ENCODE measurements at places on chromosomes 12 and 14. TPM values are rescaled to one million over a fixed set of nuclear protein-coding genes. Genes with fewer than 3 reads are reported as not detected.

GRCh38 chr14:104680806-104681688 is 8.4 kb upstream of the INF2 start:
- peak overlapping the region; percentile 79 for H3K27ac ChIP-seq
- peaks cover 5% of the 10 kb centered on the region for H3K27me3 ChIP-seq
- H3K4me1 ChIP-seq = peaks cover 16% of the 10 kb centered on the region
- DNase-seq = no peak
- H3K4me3 ChIP-seq = peak overlapping the region; percentile 60

DNA sequence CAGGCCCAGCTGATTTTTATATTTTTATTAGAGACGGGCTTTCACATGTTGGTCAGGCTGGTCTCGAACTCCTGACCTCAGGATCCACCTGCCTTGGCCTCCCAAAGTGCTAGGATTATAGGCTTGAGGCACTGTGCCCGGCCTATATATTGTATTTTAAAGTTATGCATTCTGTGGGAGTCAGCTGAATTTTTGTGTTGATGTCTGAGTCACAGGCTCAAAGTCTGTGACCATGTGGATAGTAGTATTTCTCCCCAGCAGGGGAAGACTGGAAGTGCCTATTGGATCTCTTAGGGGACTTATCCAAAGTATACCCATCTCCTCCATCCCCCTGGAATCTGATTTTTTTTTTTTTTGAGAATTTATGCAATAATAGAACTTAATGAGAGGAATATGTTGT is 43.8 kb upstream of the ATF1 start:
- H3K27me3 ChIP-seq = no peaks in the 10 kb centered on the region
- no peak for DNase-seq
- no peaks in the 10 kb centered on the region for H3K4me1 ChIP-seq
- H3K36me3 ChIP-seq = no peaks in the 10 kb centered on the region

GRCh38 chr14:103433916-103434563 is 48.8 kb downstream of the MARK3 start:
- H3K36me3 ChIP-seq = no peaks in the 10 kb centered on the region
- H3K4me1 ChIP-seq = peaks cover 4% of the 10 kb centered on the region
- DNase-seq = no peak
- H3K27me3 ChIP-seq = no peaks in the 10 kb centered on the region

DNA sequence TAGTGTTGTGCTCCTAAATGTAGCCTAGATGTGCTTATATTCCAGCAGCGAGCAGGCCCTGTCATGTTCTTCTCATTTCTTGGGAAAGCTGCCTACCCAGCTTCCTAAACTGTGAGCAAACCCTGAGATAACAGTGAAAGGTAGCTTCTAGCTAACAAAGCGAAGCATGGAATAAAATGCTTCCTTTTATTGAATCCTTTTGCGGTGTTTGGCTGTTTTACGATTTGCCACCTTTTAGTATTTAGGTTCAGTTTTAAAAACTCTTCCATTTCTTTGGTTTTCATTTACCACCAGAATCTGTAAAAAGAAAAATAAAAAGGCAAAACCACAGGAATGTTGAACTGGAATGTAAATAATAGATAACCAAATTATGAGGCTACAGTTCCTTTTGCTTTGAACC is 5.0 kb upstream of the PKP2 start:
- DNase-seq = no peak
- H3K27me3 ChIP-seq = peaks cover 2% of the 10 kb centered on the region
- H3K36me3 ChIP-seq = no peaks in the 10 kb centered on the region
- H3K4me3 ChIP-seq = no peak overlapping the region
- H3K27ac ChIP-seq = no peak overlapping the region

- H3K36me3 ChIP-seq = no peaks in the 10 kb centered on the region
- H3K4me3 ChIP-seq = no peak overlapping the region
- peak overlapping the region; percentile 41 for H3K27ac ChIP-seq
These were observed 364.5 kb downstream of the PDZRN4 start for GRCh38 chr12:41552588-41552987.

- DNase-seq = no peak
- H3K27ac ChIP-seq = no peak overlapping the region
- no peak overlapping the region for H3K4me3 ChIP-seq
- H3K4me1 ChIP-seq = no peaks in the 10 kb centered on the region
- H3K36me3 ChIP-seq = no peaks in the 10 kb centered on the region
- peaks cover 1% of the 10 kb centered on the region for H3K27me3 ChIP-seq
These were observed 73.8 kb upstream of the PTPRR start for GRCh38 chr12:70994217-70994788.

GRCh38 chr14:105859717-105860614 is 333.6 kb downstream of the TMEM121 start:
- no peak overlapping the region for H3K27ac ChIP-seq
- no peak overlapping the region for H3K4me3 ChIP-seq
- no peaks in the 10 kb centered on the region for H3K4me1 ChIP-seq
- H3K36me3 ChIP-seq = peaks cover 5% of the 10 kb centered on the region

- no peak overlapping the region for H3K27ac ChIP-seq
- peaks cover 3% of the 10 kb centered on the region for H3K4me1 ChIP-seq
- DNase-seq = no peak
- H3K36me3 ChIP-seq = no peaks in the 10 kb centered on the region
- no peak overlapping the region for H3K4me3 ChIP-seq
These were observed 5.2 kb upstream of the RAD52 start for GRCh38 chr12:954741-955140.

GRCh38 chr12:4082809-4083403 is 190.7 kb upstream of the CCND2 start:
- no peaks in the 10 kb centered on the region for H3K4me1 ChIP-seq
- H3K27ac ChIP-seq = no peak overlapping the region
- H3K27me3 ChIP-seq = no peaks in the 10 kb centered on the region
- H3K4me3 ChIP-seq = no peak overlapping the region

DNA sequence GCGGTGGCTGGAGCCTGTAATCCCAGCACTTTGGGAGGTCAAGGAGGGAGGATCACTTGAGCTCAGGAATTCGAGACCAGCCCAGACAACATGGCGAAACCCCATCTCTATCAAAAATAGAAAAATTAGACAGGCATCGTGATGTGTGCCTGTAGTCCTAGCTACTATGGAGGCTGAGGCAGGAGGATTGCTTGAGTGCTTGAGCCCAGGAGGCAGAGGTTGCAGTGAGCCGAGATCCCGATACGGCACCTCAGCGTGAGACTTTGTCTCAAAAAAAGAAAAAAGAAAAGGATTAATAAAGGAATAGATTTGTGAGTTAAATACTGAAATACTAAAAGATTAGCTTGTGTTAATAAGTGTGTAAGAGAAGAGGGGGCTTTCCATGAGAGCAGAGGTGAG is 29.4 kb downstream of the RPGRIP1 start:
- H3K27ac ChIP-seq = peak overlapping the region; percentile 50
- H3K4me1 ChIP-seq = peaks cover 4% of the 10 kb centered on the region
- H3K27me3 ChIP-seq = no peaks in the 10 kb centered on the region
- H3K36me3 ChIP-seq = no peaks in the 10 kb centered on the region
- DNase-seq = no peak

GRCh38 chr14:68874746-68875155 is 81.9 kb upstream of the ZFP36L1 start:
- no peak overlapping the region for H3K4me3 ChIP-seq
- no peak for DNase-seq
- H3K27ac ChIP-seq = no peak overlapping the region
- peaks cover 12% of the 10 kb centered on the region for H3K36me3 ChIP-seq
- peaks cover 14% of the 10 kb centered on the region for H3K4me1 ChIP-seq

- H3K4me3 ChIP-seq = no peak overlapping the region
- no peak for DNase-seq
- peaks cover 4% of the 10 kb centered on the region for H3K36me3 ChIP-seq
- no peak overlapping the region for H3K27ac ChIP-seq
- peaks cover 8% of the 10 kb centered on the region for H3K4me1 ChIP-seq
These were observed 5.1 kb downstream of the ADCY4 start for GRCh38 chr14:24329736-24330135.

GRCh38 chr14:69493038-69493437 is 8.5 kb downstream of the PLEKHD1 start:
- H3K4me1 ChIP-seq = peaks cover 7% of the 10 kb centered on the region
- no peak overlapping the region for H3K4me3 ChIP-seq
- H3K36me3 ChIP-seq = peaks cover 8% of the 10 kb centered on the region
- peaks cover 7% of the 10 kb centered on the region for H3K27me3 ChIP-seq
- H3K27ac ChIP-seq = no peak overlapping the region
- DNase-seq = no peak

GRCh38 chr12:111445726-111446581 is 40.2 kb downstream of the SH2B3 start:
- no peaks in the 10 kb centered on the region for H3K36me3 ChIP-seq
- peak overlapping the region; percentile 53 for H3K27ac ChIP-seq
- H3K4me3 ChIP-seq = no peak overlapping the region
- DNase-seq = no peak
- H3K4me1 ChIP-seq = peaks cover 13% of the 10 kb centered on the region

DNA sequence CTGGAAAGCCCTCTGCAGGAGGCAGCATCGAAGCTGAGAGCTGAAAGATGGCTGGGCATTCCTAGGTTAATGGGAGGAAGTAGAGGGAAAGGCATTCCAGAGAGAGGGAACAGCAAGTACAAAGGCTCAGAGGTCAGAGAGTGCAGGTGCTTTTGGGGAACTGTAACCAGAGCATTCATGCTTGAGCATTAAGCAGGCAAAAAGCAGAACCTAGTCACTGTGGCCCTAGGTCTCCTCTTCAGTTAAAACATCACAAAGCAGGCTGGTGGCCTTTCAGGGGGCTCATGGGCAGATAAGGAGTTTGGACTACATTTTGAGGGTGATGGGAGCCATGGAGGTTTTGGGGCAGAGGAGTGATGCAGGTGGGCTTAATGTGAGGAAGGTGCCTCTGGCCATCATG is 169.2 kb upstream of the MYL2 start:
- H3K36me3 ChIP-seq = peaks cover 9% of the 10 kb centered on the region
- no peaks in the 10 kb centered on the region for H3K4me1 ChIP-seq
- H3K4me3 ChIP-seq = no peak overlapping the region
- no peak for DNase-seq
- peak overlapping the region; percentile 6 for H3K27ac ChIP-seq
- H3K27me3 ChIP-seq = peaks cover 5% of the 10 kb centered on the region

DNA sequence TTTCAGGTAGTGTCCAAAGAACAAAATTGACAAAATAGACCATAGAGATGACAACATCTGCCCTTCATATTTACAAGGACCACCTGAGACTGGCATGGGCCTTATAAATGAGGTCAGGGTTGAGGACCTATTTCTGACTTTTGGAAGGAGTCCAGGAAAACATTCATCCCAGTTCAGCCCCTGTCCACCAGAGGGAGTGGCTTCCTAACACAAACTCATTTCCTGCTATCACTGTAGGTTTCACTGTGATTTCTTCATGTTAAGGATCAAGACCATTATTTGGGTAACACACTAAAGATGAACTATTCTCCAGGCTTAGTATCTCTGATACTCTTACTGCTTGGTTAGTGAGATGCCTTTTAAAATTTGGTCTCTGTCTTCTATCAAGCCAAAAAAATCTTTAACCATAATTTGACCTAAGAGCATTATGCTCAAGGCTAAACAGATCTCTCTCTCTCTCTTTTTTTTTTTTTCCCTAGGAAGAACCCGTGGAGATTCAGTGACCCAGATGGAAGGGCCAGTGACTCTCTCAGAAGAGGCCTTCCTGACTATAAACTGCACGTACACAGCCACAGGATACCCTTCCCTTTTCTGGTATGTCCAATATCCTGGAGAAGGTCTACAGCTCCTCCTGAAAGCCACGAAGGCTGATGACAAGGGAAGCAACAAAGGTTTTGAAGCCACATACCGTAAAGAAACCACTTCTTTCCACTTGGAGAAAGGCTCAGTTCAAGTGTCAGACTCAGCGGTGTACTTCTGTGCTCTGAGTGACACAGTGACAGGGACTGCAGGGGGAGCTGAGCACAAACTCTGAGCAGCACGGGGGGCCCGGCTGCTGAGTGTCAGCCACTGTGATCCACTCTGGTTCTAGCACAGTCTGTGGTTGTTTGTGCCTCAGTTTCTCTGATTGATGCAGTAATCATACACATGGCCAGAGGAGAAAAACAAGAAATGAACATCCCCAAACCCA is 267.6 kb upstream of the OR4E1 start:
- no peaks in the 10 kb centered on the region for H3K36me3 ChIP-seq
- H3K27me3 ChIP-seq = no peaks in the 10 kb centered on the region
- no peak overlapping the region for H3K4me3 ChIP-seq
- peak; percentile 56 for DNase-seq

- no peaks in the 10 kb centered on the region for H3K27me3 ChIP-seq
- no peaks in the 10 kb centered on the region for H3K4me1 ChIP-seq
- H3K27ac ChIP-seq = no peak overlapping the region
- H3K4me3 ChIP-seq = no peak overlapping the region
- no peak for DNase-seq
These were observed 15.1 kb downstream of the NDUFA9 start for GRCh38 chr12:4663971-4664505.

- H3K27me3 ChIP-seq = no peaks in the 10 kb centered on the region
- no peaks in the 10 kb centered on the region for H3K36me3 ChIP-seq
- H3K27ac ChIP-seq = no peak overlapping the region
- no peak overlapping the region for H3K4me3 ChIP-seq
- peaks cover 1% of the 10 kb centered on the region for H3K4me1 ChIP-seq
- no peak for DNase-seq
These were observed 51.2 kb downstream of the SINHCAF start for GRCh38 chr12:31274520-31275300.

DNA sequence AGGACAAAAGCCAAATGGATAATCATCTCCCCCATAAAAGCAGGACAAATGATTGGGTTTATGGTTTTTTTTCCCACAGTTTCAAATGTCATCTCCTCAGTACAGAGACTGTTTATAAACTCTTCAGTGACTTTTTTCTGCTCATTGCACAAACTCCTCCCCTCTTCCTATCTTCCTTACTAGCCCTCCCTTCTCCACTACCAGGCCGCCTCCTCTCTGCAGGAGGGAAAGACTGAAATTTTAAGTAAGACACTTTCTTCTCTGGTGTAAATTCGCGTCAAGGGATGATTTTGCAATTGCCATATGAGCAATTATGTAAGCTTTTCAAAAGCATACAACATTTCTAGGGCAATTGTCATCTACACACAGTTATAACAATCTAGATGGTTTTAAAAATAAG is 37.0 kb downstream of the BTG1 start:
- peak overlapping the region; percentile 0 for H3K27ac ChIP-seq
- peak overlapping the region; percentile 31 for H3K4me3 ChIP-seq
- peaks cover 33% of the 10 kb centered on the region for H3K4me1 ChIP-seq

DNA sequence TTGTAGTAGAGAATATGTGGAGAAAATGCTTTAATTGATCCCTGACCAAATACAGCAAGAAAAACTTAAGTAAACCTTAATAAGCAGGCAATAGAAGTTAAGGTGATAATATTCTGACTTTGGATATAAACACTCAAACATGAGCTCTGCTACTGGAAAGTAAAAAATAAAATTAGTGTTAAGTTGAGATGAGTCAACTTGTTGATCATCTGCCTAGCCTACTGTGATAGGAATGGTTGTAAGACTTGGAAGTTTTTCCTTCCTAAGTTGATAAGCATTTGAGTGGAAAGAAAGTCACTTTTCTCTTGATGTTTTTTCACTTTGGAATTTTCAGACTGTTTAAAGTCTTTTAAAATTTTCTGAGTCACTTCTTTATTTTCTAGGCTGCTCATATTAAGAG is 26.0 kb downstream of the ADIPOR2 start:
- H3K27ac ChIP-seq = no peak overlapping the region
- H3K4me1 ChIP-seq = peaks cover under 1% of the 10 kb centered on the region
- peaks cover 5% of the 10 kb centered on the region for H3K27me3 ChIP-seq
- DNase-seq = no peak
- no peak overlapping the region for H3K4me3 ChIP-seq
- H3K36me3 ChIP-seq = peaks cover 12% of the 10 kb centered on the region

Gene GPR132
- not detected for total RNA-seq

Gene YAF2
- 52.5 TPM for total RNA-seq

Gene ADCY4
- not detected for total RNA-seq

Gene TRMT5
- total RNA-seq = 16.6 TPM

Gene CLEC1B
- total RNA-seq = not detected

Gene BCL2L14
- not detected for total RNA-seq

Gene ITGA5
- 1.8 TPM for total RNA-seq

Gene PIWIL1
- total RNA-seq = not detected

Gene IFNG-AS1
- not detected for total RNA-seq

Gene ADAM21
- not detected for total RNA-seq

Gene DHRS2
- total RNA-seq = 0.42 TPM

Gene SCNN1A
- total RNA-seq = 0.74 TPM

All from glutamatergic neuron (in vitro differentiated cells).